ENCODE measurements at places on chromosomes 5 and 9.
A peak's percentile ranks its signal among the peaks of the same experiment; 100 is the strongest.

DNA sequence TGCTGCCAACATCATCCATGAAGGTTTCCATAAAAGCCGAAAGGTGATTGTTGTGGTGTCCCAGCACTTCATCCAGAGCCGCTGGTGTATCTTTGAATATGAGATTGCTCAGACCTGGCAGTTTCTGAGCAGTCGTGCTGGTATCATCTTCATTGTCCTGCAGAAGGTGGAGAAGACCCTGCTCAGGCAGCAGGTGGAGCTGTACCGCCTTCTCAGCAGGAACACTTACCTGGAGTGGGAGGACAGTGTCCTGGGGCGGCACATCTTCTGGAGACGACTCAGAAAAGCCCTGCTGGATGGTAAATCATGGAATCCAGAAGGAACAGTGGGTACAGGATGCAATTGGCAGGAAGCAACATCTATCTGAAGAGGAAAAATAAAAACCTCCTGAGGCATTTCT is 10.1 kb downstream of the TLR4 start:
- ATAC-seq, result no peak

DNA sequence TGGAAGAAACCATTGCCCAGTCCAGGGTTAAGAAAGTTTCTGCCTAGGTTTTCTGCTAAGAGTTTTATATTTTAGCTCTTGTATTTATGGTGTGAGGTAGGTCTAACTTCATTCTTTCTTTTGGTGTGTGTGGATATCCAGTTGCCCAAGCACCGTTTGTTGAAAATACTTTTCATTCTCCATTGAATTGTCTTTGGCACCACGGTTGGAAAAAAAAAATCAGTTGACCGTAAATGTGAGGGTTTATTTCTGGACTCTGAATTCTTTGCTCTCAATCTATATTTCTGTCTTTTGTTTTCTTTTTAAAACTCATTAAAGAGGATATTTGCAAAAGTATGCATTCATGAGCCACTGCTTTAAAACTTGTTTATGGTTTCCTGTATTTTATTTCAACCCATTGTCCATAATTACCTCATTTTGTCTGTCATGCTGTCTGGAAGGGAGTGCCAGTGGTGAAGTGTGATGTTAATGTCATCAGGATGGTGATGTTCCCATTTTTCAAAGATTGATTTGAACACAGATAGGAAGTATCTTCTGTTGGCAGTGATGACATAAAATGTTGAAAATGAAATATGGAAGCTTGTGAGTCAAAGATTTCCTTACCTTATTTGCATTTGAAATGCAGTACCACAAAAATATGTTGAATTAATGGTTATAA is 33.9 kb downstream of the HABP4 start:
- ATAC-seq, result no peak

DNA sequence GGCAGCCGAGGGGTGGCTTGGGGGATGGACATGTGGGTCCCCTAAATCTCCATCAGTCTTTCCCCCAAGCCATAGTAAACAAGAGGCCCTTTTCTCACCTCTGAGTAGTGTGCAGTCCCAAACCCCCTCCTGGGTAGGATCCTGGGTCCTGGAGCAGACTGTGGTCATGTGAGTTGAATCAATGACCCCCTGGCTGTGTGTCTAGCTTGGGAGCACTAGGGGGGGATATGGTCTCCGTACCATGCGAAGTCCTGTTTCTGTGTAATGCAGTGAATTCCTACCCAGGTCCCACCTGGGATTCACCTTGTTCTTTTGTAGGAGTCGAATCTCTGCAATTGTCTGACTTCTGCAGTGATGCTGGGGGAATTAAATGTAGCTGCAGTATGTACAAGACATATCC is 66.2 kb downstream of the FGF18 start:
- ATAC-seq, result no peak

GRCh38 chr5:93569300-93570160 is 11.5 kb downstream of the NR2F1-AS1 start:
- no peak for ATAC-seq

GRCh38 chr5:133506181-133506580 is 106.2 kb downstream of the FSTL4 start:
- peak; percentile 5 for ATAC-seq

- peak; percentile 40 for ATAC-seq
These were observed 4.1 kb downstream of the PTGS1 start for GRCh38 chr9:122374885-122375420.

DNA sequence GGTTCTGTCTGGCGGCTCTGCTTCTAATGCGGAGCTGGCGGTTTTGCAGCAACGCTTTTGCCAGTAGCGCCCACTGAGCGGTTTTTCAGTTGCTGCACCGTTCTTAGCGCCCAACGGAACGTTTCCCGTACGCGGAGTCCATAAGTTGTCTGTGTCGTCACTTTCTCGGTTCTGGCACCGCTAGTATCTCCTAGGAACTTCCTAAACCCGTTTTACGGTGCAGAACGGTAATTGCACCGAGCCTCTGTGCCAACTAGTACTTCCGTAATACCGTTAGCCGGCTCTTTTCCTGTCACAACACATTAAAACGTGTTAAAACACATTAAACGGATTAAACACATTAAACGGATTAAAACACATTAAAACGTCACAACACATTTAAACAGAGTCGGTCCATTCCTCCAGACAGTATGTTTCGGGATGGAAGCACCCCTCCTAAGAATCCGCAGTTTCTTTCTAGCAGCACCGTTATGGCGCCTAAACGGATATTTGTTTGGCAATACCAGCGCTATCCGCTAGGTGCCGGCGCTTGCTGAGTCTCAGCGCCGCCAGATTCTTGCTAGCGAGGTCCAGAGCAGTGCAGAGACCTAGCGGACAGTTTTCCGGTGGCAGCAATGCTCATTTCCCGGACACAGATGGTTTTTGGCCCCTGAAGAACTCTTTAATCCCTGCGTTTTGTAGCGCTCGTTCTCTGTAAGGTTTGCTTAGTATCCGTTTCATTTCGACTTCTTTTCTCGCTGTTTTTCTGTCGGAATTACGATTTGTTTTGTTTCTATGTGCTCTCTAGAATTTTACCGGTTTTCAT is 45.4 kb downstream of the ANXA2R start:
- ATAC-seq, result peak; percentile 82

DNA sequence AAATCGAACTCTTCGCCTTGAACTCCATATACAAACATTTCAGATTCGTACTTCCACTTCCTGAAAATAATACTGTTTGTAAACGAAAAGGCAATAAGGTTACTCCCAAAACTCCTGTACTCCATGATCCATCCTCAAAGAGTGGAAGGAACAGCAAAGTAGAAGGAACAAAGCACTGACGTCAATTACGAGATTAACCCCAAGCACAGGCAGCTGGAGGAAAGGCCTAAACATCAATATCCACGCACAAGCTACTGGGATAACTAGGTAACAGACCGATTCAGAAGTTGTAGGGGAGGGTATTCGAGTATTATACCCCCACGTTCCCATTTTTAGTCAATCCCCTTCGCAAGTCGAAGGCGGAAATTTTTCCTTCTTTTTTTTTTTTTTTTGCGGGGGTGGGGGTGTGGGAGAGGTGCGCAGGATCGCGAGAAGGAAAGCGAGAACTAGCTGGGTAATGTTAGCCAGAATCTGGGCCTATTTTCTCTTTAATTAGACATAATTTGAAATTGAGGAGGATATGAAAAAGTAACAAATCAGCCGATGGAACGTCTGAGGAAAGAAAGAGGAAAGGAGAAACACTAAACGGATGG is 909 bp downstream of the AFF4 start:
- peak; percentile 4 for ATAC-seq

GRCh38 chr5:132787076-132787475 is 10.0 kb upstream of the SEPTIN8 start:
- no peak for ATAC-seq

- ATAC-seq, result no peak
These were observed 27.6 kb upstream of the DUSP1 start for GRCh38 chr5:172798422-172799215.

DNA sequence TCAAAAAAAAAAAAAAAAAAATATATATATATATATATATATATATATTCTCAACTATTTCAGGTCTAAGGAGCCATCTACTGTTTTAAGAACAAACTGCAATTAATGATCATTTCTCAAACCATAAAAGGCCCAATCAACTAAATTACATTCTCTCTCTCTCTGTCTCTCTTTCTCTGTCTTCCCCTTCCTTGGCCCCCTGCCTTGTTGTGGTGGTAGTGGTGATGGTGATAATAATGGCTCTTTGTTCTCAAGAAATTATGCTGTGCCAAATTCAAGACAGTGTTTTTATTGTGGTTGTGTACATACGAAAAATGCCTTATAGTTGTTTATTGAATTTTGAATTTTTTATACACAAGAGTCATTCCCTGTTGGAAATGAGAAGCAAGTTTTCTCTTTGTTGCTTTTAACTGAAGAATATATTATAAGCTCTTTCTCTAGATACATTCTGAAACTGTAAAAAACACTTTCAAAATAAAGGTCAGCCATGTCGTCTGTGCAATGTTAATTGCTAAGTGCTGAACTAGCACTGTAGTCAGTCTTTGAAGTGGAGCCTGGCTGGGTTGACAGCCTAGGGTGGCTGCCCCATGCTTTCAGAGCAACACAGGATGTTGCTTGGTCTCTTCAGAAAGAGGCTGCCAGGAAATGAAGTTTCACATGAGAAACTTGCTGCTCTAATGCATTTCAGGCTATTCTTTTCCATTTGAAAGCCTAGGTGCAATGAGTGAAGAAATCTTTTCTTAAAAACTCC is 96.0 kb downstream of the HINT1 start:
- no peak for ATAC-seq

DNA sequence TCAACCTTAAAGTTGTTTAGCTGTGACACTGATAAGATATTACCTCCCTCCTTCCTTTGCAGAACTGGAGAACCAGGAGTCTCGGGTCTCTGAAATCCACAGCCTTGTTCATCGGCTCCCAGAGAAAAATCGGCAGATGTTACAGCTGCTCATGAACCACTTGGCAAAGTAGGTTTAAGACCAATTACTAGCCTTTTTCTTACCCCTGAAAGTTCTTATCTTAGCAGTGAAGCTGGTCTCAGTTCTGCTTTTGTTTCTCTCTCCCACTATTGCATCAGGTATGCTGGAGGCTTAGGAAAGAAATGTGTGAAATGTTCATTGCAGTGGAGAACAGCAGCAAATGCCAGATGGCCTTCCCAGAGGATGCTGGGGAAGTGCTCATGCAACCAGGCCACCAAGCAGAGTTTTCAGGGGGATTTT is 287.4 kb downstream of the ARHGAP26 start:
- ATAC-seq, result no peak

GRCh38 chr5:93430673-93431199 is 150.3 kb downstream of the NR2F1-AS1 start:
- ATAC-seq, result peak; percentile 15

DNA sequence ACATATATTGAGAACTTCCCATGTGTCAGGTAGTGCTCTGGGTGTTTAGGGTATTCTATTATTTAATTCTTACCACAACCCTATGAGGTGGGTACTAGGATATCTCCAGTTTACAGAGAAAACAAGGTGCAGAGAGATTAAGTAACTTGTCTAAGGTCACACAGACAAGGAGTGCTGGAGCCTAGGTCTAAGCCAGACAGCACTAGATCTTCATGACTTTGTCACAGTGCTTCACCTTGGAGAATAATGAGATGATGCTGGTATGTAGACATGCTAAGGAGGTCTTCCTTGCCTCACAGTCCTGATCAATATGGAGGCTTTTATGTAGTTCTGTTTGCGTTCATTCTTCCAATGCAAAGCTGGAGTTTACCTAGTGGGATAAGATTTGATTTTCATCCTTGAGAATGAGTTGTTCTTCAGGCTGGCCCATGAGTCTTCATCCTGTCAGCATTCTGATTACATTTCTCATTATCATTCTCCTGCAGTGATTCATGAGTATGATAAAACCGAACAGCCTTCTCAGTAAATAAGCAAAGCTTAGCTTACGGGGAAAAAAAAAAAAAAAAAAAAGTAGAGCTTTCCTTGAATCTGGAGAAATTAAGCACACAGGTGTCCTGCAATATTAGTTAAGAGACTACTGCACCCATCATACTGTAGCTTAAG is 176.3 kb downstream of the C9orf152 start:
- no peak for ATAC-seq

DNA sequence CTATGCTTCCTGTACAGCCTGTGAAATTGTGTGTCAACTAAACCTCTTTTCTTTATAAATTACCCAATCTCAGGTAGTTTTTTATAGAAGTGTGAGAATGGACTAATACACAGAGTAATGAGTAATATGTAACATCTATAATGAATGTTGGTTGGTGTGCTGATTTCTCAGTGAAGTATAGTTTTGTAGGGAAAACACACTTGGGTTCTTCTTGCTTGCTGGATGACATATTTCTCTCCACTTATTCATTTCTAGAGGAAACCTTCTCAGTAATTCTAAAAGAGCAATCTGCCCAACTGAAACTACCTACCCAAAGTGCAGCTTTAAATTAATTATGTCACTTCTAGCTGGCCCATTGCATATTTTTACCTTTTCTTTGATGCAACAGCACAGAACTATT is 81.1 kb upstream of the RORB start:
- no peak for ATAC-seq

- no peak for ATAC-seq
These were observed 182.9 kb downstream of the SAXO1 start for GRCh38 chr9:18849890-18850677.

DNA sequence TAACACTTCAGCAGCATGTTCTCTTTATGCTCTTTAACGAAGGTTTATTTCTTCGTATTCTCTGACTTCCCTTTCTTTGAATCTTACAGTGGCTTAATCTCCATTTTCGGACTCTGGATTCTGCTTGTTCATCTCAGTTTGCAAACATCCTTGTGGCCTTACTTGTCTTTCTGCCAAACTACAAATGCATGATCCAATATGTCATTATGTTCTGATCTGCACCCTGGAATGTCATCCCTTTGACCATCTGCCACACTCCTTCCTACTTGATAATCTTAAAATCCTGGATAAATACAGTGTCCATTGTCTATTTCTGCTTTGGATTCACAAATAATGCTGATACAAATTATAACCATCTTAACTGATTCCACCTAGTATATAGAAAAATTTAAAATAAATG is 499.2 kb downstream of the CDH18 start:
- ATAC-seq, result no peak

DNA sequence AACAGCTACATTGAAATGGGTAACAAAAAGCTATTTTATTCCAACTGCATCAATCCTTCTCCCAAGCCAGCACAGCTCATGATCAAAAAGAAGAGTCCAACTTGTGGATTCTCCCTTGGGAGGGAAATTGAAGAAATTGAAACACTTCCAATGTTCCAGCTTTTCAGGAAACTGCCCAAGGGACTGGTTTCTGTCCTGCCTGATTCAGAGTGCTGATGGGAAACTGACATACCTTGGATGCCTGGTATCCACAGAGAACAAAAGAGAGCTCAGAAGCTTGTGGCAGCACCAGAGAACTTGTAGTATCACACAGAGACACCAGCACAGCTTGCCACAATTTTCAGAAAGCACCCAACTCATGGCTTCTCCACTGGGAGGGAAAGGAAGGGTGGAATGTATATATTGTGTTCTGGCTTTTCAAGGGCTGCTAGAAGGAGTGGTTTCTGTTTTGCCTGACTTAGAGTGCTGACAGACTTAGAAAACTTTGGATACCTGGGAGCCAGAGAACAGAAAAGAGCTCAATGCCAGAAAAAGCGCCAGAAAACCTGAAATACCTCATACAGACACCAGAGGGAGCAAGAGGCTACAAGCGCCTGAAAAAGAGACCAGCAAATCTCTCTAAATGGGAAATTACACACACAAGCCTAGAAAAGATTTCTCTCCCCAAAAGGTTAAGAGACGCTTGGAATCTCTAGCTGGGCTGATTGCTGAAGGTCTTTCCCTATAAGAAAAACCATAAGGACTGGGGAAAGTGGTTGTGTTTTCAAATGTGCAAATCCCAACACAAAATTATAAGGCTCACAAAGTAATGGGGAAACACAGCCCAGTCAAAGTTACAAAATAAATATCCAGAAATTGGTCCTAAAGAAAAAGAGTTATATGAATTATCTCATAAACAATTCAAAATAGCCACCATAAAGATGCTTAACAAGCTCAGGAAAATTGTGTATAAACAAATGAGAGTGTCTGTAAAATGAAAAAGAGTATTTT is 178.8 kb downstream of the SPOCK1 start:
- peak; percentile 48 for ATAC-seq

Measured in motor neuron (in vitro differentiated cells).